ENCODE measurements at places on chromosomes 5 and 9. TPM values are rescaled to one million over a fixed set of nuclear protein-coding genes. Genes with fewer than 3 reads are reported as not detected.

DNA sequence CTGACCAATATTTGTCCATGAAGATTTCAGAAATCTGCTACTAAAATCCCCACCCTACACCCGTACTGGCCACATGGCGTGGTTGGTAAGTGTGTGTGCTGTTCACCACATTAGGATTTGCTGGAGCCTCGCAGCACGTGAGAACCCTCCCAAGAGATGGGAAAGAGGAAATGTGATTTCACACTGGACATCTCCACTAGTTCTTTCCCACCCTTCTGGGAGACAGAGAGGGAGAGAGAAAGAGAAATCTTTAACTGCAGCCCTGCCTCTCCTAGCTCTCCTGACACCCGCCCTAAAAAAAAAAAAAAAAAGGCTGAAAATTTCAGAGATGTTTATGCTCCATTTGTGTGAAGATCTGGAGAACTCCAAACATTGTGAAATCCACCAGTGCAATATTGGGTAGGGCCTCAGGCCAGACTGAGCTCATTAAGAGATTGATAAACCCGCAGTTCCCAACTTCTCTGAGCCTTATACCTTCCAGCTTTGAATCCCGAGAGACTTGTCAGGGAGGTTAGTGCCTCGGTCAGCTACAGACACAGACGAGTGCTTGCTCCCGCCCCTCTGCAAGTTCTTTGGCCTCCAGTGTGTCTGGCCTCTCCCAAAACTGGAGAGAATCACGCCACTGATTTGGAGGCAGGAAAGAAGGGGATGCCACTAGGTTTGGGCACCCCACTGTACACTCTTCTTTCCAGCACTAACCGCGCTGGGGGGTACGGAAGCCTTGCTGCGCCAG is 1.9 kb downstream of the SPRY4 start:
- no peak for DNase-seq

SUSD1 gene
- total RNA-seq = 44.1 TPM

- no peak for DNase-seq
Measured at GRCh38 chr5:54062958-54063357, 247.4 kb downstream of the ARL15 start.

GRCh38 chr9:98806394-98807035 is 955 bp upstream of the GALNT12 start:
- DNase-seq = no peak

SLC34A1 gene
- total RNA-seq = not detected

DNA sequence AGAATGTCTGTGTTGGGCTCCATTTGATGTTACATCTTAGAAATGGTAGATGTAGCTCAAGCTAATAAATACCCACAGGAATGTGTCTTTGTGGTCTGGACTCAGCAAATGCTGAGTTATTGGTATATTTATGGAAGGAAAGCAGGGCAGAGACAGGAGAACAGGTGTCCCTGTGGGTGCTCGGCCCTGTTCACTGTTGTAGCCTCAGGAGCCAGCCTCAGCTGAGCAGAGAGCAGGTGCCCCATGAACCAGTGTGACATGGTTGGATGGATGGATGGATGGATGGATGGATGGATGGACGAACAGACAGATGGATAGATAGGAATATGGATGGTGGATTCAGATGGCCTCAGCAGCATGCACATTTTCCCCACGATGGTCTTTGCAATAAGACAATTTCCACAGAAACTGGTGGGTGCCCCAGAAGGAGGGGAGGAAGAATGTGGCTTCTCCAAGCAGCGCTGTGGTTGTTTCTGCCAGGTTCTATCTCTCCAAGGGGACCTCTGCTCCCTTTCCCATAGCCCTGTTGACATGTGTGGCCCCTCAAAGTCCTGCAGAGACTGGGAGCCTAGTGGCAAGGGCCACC is 8.2 kb upstream of the IRF1 start:
- no peak for DNase-seq

ABLIM3 gene
- 5.8 TPM for total RNA-seq

GRCh38 chr9:94937214-94937903 is 210.9 kb downstream of the AOPEP start:
- DNase-seq = no peak

GPR151 gene
- total RNA-seq = 0.31 TPM

All from occipital lobe (tissue), 3 donors.